ENCODE measurements at places on chromosomes 7 and 10.

DNA sequence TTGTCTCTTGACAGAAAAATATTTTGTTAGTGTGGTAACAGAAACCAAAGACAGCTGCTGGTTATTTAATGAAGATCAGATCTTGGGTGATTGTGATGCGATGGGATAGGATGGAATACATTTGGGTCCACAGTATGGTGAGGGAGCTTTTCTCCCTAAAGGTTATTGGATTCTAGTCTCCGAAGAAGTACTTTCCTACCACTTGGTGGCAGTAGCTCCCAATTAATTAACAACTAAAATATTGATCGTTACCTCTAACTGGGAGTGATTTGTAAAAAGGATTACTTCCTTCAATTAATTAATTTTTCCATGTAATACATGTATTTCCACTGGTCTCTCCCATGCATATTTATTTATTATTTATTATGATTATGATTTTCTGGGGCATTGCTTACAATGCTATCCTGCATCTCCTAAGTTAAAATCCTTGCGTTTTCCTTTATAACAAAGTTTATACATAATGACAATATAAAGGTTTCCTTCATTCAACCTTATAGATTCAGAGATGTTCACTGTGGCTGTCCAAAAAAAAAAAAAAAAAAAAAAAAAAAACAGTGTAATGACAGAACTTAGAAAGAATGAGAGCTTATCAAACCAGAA is 25.6 kb downstream of the TMEM196 start:
- DNase-seq = no peak

- DNase-seq = no peak
These were observed 129.0 kb downstream of the DNAH11 start for GRCh38 chr7:21671859-21672258.

- DNase-seq = no peak
These were observed 414.2 kb upstream of the SEMA3C start for GRCh38 chr7:81333004-81333403.

DNA sequence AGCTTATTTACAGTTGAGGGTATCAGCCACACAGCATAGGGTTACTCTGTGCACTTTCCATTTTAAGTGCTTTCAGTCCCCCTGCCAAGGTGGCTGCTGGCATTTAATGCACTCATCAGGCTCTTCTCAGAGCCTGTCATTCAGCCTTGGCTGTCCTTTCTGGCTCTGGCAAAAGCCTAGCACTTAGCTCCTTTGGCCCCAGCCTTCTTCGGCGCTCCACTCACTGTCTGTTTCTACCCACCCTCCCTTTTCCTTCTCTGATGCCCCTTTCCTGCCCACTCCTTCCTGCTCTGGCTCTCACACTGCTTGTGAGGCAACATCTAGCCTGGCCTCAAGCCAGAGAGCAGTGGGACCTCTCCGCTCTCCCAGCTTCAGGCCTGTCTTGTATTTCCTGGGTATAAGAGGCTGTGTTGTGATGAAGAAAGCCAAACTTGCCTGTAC is 60.2 kb downstream of the WIPF3 start:
- no peak for DNase-seq

- DNase-seq = no peak
These were observed 91.0 kb upstream of the FAM20C start for GRCh38 chr7:101146-102046.

DNA sequence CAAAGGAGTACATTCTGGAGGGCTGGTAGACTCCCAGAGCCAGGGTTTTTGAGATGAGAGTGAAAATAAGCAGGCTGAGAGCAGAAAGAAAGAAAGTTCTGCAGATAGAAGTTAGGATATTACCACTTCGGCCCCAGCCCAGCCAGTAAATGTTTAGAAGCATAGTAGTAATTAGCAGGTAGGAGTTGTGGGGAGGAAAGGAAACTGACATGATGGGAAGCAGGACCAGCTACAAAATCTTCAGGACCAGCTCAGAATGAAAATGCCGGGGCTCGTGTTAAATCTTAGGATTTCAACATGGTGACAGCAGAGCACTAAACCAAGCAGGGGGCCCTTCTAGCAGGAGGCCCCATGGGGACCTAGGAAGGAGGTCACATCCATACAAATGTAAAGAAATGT is 28.7 kb downstream of the PRSS2 start:
- no peak for DNase-seq

All from activated B cell treated with CpG ODN at 0.5 μM for 24 hours (primary cell).